ENCODE measurements at places on chromosomes 5 and 9.

DNA sequence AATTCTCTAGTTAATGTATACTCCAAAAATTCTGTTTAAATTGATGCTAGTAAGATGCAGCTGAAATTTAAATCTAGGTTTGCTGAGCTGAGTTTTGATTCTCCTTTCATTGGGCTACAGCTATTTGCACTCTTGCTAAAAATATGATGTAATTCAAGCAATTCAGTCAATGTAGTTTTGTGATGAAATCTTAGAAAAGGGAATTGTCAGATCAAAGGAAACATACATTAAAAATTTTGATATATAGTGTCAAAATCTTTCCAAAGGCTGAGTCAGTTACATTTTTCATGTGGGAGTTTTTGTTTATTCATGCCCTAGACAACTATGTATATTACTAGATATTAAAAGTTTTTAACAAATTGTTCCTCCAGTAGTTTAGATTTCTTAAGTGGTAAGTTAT lies 334.9 kb upstream of the DAB2 start:
- no peak for DNase-seq

- DNase-seq = no peak
Observed at GRCh38 chr5:150626853-150627276, 13.6 kb upstream of the SYNPO start.

DNA sequence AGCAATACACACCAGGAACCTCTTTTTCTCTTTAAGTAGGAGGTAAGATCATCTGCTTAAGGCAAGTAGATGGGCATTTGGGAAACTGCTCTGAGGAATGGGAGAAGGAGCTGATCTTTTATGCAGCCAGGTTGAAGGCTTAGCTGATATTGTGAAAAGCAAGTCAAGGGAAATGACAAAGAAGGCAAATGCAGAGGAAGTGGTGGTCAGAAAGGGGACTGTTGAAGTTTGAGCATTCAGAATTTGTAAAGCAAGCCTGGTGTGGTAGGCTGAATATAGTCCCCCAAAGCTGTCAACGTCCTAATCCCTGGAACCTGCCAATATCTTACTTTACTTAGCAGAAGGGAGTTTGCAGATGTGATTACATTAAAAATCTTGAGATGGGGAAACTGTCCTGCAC lies 128.9 kb downstream of the ADAMTS12 start:
- DNase-seq = no peak

DNA sequence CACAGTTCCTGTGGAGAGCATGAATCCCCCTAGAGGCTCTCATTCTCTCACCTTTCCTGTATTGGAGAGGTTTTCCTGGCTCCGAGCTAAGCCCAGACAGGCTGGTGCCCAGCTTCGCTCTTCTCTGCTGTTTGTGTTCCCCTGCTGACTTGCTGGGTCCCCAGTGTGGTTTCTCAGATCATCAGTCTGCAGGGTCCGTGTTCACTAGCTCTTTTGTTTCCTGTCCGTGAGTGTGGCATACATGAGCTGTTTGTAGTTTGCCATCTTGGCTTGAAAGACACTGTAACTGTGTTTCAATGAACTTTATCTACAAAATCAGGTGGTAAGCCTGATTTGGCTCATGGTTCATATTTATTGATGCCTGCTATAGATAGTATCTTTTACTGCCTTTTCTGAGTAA lies 23.8 kb downstream of the LOX start:
- DNase-seq = no peak

DNA sequence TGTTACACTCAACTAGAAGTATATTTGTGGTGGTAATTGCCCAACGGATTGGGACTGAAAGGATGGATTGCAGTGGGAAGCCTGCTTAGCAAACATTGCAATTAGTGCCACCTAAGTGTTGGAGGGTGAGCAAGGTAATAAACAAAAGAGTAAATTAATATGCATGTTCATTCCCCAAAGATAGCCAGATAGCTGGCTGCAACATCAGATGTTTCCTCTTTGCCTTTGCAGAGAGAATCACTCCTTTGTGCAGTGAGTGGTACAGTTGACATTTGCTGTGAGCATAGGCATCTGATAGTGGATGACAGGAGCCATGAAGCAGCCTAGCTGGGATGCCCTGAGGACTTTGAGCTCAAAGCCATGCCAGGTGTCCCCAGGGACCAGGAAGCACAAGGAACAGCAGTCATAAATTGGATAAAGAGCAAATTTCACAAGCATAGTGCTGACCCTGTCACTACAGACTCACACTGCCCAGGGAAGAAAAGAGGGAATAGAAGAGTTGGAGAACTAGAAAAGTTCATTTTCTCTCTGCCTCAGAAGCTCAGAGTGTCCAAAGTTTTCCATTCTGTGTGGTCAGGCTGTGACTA lies 336.1 kb upstream of the SLC30A5 start:
- no peak for DNase-seq
